NAMALWA (cell line): ENCODE measurements at places on chromosomes 12 and 14.

DNA sequence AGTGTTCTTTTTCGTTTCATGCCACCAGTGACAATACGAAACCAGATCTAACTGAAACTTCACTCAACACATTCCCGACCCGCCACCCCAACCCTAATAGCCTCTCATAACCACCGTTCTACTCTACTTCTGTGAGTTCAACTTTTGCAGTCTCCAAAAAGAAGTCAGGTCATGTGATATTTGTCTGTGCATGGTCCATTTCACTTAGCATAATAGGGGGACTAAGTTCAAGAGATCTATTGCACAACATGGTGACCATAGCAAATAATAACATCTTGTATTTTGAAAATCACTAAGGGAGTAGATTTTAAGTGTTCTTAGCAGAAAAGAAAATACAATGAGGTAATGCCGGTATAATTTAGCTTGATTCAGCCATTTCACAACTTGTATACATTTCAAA lies 376.4 kb downstream of the DIO2 start:
- DNase-seq, result no peak

DNA sequence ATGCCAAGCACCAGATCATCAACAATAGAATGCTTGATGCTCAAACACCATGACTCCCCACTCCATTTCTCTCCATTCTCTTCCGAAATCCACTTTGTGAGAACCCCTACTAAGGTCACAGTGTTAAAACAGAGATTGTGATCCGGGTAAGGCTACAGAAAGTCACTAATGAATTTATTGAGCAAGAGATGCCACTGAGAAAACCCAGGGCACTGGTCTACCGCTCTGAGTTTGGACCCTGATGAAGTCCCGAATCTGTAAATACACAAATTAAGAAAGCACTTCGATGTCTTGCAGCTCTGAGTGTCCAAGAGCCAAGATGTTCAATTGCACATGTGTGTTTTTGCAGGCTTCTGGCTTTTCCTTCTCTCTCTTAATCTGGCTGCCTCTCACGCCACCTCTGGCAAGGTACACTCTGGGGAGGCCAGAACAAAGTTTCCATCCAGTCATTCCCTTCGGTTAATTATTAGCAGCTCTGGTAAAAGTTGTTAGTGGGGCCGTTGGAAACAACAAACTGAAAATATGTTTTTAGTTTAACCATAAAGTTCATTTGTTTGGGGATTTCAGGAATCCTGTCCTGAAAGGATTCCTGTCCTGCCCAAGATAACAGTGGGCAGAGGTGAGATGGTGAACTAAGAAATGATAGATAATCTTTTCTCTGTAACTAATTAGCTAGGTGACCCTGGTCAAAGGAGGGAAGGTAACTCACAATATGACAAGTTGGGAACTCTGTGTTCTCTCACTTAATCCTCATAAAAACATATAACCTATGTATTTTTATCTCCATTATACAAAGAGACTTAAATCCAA lies 75.4 kb downstream of the BTG1 start:
- DNase-seq, result no peak

DNA sequence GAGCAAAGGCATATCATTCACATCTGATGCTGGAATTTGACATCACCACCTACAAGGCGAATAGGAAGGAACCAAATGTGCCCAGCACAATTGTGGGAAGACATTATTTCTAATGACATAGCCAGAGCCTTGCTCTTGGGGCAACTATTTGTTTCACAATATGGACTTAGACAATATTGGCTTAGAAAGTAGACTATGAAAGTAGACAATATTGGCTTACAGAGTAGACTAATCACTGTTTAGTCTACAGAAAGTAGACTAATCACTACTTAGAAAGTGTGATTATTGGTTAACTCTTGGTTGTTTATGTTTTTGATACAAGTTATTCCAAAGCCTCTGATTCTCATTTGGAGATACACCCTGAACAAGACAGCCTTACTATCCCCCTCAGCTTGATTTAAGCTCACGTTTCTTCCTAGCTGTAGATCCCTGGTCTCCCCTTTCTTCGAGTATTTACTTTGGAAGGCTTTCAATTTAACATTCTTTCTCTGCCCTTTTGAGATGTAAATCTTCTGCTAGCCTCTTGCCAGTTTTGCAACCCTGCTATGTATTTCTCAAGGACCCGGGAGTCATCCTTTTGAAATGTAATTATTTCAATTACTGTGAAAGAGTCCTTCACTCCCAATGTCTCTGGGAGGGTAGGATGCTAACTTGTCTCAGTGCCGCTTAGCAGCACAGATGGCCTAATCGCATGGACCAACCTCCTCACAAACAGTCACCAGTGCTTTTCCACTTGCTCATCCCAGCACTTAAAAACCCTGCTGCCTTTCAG lies 843.2 kb downstream of the GALC start:
- no peak for DNase-seq

GRCh38 chr12:79567175-79567563 lies 123.6 kb downstream of the PAWR start:
- no peak for DNase-seq

GRCh38 chr14:97687944-97688630 lies 890.9 kb downstream of the VRK1 start:
- no peak for DNase-seq

DNA sequence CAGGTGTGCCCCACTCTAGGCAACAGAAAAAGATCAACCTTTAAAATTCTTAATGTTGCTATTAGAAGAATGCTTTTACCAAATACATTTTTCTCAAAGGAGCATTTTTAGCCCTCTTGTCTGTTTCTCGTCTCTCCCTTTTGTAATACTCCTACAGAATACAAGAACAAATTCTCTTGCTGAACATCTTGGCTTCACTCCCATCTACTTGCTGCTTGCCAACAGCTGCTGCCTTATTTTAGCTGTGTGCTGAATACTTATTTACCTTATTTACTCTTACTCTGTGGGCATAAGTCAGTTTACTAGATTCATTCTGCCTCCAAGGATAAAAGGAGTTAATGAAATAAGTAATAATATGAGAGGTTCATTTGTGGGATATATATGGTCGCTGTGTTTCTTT lies 70.8 kb downstream of the POLR3B start:
- DNase-seq, result no peak

DNA sequence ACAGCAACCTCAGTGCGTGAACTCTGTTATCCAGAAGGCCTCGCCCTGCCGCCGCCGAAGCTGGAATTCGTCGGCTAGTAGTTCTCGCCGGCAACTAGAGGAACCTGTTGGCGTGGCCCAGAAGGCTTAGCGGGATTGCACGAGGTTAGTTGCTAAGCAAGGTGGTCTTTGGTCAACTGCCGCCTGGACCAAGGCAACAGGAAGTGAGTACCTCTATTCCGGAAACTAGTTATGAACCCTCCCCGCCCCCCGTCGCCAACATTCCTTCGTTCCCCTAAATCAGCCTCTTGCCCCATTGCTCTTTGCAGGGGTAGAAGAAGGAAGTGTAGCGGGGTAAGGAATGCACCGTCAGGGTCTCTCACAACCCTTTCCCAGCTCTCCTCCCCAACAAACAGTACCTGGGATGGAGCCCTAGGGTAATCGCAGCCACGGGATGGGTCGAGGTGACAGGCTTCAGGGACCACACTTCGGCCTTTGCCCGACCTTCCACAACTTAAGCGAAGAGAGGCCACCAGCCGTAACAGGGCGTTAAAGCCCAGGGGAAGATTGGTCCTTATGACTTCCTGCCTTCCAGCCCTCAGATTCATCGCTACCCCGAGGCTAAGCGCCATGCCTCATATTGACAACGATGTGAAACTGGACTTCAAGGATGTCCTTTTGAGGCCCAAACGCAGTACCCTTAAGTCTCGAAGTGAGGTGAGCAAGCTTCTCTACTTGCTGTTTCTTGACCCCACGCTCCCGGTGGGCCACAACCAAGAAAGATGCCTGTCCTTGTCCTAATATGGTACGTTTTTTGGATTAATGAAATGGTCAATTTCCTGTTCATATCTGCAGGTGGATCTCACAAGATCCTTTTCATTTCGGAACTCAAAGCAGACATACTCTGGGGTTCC lies at the start of gene GMPR2:
Gene GMPR2 (plus strand): TSS at position 285 of the 893 bp plus-strand sequence. CDS start 325 bp downstream, at position 610.
- no peak for DNase-seq

DNA sequence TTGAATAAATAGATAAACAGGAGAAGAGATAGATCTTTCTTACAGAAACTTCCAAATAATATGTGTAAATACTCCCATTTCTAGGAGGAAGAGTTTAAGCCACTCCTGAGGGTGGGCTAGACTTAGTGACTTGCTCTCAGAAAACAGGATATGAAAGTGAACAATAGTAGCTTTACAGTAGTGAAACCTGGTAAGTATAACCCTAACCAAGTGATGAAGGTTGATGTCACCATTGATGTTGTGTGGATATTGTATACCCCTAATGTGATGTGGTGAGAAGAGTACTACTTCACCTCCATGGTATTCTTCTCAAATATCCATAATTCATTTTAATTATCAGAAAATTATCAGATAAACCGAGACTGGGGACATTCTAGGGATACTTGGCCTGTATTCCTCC lies 20.9 kb downstream of the AKAP6 start:
- peak; percentile 1 for DNase-seq

- DNase-seq, result no peak
Measured at GRCh38 chr14:103330536-103330935, 3.5 kb upstream of the EIF5 start.

- DNase-seq, result no peak
Measured at GRCh38 chr12:92764831-92765230, 62.0 kb downstream of the PLEKHG7 start.

GRCh38 chr14:51792809-51793208 lies 67.6 kb upstream of the GNG2 start:
- DNase-seq, result no peak

DNA sequence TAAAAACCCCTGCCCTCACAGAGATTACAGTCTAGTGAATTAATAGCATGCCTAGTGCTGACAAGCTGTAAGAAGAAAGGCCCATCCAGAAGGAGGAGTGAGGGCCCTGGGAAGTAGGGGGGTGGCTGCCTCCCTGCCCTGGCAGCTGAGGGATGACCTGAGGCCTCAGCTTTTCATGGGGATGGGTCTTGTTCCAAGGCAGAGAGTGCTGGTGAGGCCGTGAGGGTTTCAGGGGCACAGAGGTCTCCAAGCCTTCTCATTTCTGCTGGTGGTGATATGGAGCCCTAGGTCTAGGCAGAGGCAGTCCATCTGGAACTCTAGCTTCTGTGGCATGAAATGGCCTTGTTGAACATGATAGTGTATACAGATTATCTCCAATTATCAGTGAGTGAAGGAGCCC lies 114.4 kb downstream of the ZFP36L1 start:
- DNase-seq, result no peak

DNA sequence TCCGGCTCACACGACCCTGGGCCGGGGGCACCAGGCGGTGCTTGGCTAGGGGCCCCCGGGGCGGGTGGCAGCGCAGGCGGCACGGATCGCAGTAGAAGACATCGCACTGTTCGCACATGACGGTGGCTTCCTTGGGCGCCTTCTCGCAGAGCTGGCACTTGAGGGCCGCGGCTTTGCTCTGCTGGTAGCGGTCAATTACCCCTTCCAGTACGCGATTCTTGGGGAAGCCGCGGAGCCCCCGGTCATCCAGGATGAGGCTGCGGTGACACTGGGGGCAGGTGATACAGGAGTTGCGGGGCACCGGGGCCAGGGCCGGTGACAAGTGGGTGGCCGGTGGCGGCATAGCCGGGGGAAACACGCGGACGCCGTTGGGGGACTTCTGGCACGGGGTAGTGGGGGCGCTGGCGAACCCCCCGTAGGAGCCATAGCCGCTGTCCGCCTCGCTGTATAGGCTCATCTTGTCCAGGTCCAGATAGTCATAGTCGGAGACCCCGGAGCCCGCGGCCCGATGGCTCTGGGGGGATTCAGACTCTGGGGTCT lies 553 bp downstream of the TRIM9 start:
- DNase-seq, result no peak

GRCh38 chr14:60346706-60347105 lies 97.7 kb downstream of the PPM1A start:
- DNase-seq, result no peak

GRCh38 chr12:5480218-5480937 lies 48.5 kb downstream of the NTF3 start:
- DNase-seq, result no peak

DNA sequence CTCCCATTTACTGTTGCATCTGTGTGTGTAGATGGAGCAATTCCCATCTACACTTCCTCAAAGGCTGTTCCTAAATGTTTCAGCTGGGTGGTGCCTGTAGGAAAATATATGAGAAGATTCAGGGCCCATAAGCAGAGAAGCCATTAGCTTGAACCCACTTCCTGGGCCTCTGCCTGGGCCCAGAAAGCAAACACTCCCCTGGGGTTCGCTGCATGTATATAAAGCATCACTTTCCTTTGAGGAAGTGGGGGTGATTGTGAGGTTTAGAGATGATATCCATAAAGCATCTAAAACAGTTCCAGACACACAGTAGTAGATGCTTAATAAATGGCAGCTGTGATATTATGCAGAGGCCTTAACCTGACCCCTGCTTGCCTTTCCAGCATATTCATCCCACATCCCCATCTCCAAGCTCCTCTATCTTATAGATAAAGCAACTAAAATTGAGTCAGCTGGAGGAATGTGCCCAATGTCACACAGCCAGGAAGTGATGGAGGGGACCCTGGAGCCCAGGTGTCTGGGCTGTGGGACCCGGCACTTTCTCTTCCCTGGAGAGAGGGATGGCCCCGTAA lies 280.0 kb upstream of the CRY1 start:
- DNase-seq, result no peak

GRCh38 chr12:122137229-122137628 lies 36.8 kb downstream of the IL31 start:
- DNase-seq, result peak; percentile 30

GRCh38 chr12:31950088-31950487 lies 9.1 kb upstream of the RESF1 start:
- no peak for DNase-seq

GRCh38 chr12:95215949-95216348 lies 1.3 kb downstream of the FGD6 start:
- DNase-seq, result peak; percentile 66

GRCh38 chr12:132998741-132999140 lies 12.6 kb downstream of the ZNF26 start:
- no peak for DNase-seq

DNA sequence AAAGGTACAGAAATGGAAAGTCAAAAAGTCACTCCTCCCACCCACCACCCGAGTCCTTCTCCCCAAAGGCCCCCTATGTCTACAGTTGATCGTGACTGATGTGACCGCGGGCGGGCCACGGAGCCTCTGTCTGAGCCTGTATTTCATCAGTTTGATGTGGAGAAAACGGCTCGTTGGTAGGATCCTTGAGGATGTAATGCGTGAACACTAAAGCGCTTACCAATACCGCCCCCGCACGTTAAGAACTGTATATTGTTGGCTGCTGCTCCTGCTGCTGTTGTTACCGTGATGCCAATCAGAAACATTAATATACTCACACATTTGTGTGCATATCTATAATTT lies 24.6 kb upstream of the UBC start:
- no peak for DNase-seq

DNA sequence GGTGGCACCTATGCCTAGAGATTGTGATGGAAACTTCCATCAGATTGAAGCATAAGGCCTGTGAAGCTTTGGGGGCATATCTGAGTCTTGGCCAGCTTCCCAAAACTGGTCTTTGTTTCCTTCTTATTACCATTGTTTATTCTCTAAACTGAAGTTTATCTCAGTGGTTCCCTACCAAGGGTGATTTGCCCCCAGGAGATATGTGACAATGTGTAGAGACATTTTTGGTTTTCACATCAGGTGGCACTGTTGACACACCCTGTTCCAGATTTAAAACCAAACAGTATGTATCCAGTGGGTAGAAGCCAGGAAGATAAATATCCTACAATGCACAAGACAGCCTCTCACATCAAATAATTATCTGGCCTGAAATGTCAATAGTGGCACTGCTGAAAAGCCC lies 22.1 kb downstream of the RASSF9 start:
- no peak for DNase-seq

GRCh38 chr14:90483571-90483974 lies 86.7 kb downstream of the CALM1 start:
- DNase-seq, result no peak

- peak; percentile 33 for DNase-seq
Measured at GRCh38 chr12:14191612-14192011, 173.9 kb upstream of the ATF7IP start.
